Inflammatory macrophage (primary cell): ENCODE measurements at places on chromosomes 7 and 10.

GRCh38 chr10:10128387-10128786 lies 889.3 kb upstream of the CELF2 start:
- peak; percentile 32 for DNase-seq

GRCh38 chr10:33521904-33522303 lies 187.4 kb upstream of the NRP1 start:
- peak; percentile 5 for DNase-seq

- DNase-seq, result no peak
Observed at GRCh38 chr7:35714407-35714806, 19.5 kb upstream of the HERPUD2 start.

DNA sequence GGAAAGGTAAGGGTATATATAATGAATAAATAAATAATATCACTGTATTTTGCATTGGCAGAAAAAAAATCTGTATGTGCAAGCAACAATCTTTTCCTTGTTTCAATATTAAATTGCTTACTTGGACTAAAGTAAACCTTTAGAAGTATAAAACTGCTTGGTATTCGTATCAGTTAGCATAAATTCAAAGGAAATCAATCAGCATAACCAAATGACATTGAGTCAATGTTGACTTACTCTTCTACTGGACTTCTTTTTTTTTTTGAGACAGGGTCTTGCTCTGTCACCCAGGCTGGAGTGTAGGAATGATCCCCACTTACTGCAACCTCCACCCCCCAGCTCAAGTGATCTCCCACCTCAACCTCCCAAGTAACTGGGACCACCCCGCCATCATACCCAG lies 42.3 kb upstream of the KMT2C start:
- DNase-seq, result no peak

GRCh38 chr7:151265351-151265931 lies 16.9 kb upstream of the SMARCD3 start:
- no peak for DNase-seq

DNA sequence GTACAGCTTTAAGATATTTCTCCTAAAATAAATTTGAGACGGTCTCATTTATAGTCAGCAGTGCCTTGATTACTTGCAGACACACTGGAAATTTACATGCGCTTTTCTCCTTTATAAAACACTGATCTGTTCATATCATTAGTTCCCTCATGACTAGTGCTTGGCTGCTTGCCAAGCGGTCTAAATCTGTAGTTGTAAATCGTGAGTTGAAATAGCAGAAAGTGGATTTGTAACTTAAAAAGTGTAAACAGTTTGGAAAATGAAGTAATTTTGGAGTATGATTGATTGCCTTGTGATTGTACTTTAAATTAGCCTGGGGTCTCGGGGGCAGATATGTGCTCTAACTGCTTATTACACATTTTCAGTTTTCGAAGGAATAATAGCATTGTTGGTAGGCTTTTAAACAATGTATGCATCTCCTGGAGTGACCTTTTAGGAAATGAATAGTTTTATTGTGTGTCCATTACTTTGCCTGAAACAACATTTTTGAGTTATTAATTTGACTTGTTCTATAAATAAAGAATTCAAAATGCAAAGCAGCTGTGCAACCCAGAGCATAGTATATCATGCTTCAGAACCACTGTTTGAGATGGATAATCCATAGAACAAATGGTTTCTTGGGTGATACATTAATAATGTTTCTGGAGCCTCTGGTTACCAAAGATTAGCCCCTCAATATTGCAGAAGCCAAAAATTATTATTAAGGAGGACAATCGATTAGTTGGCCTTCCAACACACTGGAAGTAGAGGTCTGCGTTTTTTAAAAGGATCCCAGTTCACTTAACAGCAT lies 73.3 kb downstream of the ARID5B start:
- DNase-seq, result peak; percentile 24

DNA sequence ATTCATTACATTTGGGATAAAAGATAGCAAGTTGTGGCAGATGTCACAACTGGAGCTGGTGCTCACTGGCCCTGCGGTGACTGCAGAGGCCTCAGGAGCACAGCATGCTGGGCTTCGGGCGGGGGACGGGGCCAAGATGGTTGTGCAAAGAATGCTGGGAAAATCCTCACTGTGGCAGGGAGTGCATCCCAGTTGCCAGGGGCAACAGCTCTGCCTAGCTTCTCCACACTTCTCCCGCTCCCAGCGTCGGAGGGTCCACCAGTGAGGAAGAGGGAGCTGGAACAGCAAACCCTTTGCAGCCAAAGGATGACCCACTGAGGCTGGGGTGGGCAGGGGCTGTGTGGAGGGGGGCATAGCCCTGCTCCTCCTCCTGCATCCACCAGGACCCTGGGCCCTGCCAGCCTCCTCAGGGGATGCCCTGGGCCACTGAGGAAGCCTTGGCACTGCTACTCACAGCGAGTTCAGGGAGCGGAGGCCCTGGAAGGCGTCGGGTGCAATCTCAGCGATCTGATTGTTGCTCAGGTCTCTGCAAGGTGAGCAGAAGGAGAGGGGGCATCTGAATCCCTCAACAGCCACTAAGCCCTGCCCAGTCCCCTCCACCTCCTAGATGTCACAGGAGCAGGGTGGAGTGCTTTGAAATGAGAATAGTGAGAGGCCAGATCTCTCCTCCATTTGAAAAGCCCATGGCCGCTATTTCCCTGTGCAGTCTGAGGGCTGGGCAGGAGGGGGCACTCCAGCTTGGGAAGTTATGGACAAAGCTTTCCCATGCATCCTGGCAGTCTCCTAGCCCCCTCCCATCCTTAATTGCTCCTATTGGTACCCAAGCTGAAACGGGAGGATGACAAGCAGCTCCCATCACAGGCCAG lies 126.5 kb downstream of the SLIT1 start:
- DNase-seq, result no peak

GRCh38 chr7:117824592-117824991 lies 48.6 kb downstream of the CTTNBP2 start:
- DNase-seq, result no peak

DNA sequence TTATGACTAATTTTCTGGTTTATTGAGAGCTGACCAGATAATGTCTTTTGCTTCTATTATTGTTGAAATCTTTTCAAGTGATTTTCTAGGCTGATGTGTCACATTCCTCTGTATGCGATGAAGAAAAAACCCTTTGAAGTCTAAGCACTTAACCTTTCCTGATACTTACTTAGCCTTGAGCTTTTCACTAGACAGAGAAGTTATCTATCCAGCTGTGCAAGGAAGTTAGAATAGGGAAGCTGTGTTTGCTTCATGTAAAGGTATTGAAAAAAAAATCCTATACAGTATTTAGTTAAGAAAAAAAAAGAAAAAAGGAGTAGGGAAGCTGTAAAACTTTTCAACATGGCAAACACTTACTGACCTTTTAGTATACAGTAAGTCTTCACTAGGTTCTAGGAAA lies 117.6 kb upstream of the DNAJB12 start:
- peak; percentile 34 for DNase-seq

- DNase-seq, result no peak
Observed at GRCh38 chr7:97025983-97026714, 1.5 kb upstream of the DLX5 start.

GRCh38 chr10:49080965-49081364 lies 34.4 kb downstream of the VSTM4 start:
- DNase-seq, result no peak

DNA sequence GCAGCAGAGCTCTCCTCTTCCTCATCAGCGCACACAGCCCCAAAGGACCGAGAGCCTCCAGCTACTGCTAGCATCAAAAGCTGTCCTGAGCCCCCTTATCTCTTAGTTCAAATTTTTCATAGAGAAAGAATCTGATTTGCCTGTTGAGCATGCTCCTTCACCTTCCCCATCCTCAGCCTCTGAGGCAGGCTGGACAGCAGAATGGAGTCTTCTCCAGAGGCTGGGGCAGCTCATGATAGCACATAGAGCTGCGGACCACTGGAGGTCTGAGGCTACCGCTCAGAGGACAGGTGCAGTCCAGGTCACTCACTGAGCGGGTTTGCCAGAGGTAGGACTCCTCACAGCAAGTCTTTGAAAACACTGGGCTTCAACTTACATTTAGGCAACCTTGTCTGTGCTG lies 72.8 kb upstream of the GRB10 start:
- DNase-seq, result no peak

GRCh38 chr7:71868797-71869196 lies 543.3 kb downstream of the CALN1 start:
- DNase-seq, result peak; percentile 79

DNA sequence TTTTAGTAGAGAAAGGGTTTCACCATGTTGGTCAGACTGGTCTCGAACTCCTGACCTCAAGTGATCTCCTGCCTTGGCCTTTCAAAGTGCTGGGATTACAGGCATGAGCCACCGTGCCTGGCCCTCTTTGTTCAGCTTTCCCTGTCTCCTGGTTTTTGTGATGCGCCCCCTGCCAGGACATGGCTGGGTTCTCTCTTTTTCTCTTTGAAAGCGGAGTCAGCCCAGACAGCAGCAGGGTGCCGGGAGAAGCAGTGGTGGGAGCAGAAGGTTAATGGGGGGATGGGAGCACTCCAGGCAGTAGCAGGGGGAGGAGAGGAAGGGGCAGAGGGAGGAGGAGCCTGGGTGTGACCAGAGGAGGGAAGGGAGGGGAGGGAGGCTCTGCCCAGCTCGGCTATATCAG lies 1.8 kb downstream of the MUC3A start:
- no peak for DNase-seq

- DNase-seq, result peak; percentile 91
Observed at GRCh38 chr10:93462881-93463280, 19.3 kb downstream of the MYOF start.

GRCh38 chr7:5500056-5500776 lies 76.6 kb upstream of the TNRC18 start:
- DNase-seq, result no peak

DNA sequence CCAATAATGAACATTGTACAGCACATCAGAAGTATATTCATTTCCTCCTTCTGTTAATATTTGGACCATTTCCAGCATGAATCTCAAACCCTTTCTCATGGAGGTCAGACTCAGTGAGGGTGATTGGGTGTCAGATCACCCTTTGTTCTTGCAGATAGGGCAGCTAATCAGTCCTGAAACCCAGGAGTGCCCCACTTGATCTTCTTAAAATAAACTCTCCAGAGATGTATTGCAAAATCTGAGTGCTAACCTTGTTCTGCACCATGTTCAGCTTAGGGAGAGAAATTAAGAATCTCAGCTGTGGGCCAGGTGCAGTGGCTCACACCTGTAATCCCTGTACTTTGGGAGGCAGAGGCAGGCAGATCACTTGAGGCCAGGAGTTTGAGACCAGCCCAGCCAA lies 869.4 kb downstream of the TYW1 start:
- no peak for DNase-seq

- DNase-seq, result no peak
Observed at GRCh38 chr7:29322023-29322712, 127.6 kb downstream of the CHN2 start.

- peak; percentile 18 for DNase-seq
Observed at GRCh38 chr7:81674431-81674830, 95.4 kb downstream of the HGF start.

DNA sequence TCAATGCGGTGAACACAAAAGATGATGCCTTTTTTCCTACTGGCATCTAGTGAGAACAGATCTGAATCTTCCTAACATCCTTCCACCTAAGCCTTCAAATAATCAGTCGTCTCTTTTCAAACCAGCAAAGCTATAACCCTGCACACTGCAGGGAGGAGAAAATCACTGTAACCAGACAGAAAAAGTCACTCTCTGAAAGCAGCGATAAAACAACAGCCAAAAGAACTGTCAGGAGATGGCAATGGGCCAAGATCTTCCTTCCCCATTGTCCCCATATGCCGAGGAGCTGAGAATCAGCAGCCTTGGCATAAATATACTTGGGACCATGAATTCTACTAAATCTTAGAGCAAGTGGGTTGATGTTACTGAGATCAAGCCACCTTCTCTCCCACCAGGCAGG lies 13.1 kb downstream of the FZD9 start:
- DNase-seq, result no peak

DNA sequence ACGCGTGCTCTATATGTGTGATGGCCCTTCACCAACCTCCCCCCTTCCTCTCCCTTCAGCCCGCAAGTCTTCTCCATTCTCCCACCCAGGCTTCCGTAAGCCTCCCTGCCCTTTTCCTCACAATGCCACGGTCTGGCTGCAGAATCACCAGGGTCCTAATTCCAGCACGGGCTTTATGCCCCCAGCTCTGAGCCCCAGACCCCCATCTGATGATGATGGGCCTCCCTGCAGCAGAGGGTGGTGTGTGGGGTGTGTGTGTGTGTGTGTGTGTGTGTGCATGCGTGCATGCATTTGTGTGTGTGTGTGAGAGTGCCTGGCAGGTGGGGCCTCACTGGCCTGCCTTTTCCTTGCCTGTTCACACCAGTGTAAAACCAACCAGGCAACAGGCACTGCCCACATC lies 109.9 kb downstream of the OAT start:
- DNase-seq, result no peak

DNA sequence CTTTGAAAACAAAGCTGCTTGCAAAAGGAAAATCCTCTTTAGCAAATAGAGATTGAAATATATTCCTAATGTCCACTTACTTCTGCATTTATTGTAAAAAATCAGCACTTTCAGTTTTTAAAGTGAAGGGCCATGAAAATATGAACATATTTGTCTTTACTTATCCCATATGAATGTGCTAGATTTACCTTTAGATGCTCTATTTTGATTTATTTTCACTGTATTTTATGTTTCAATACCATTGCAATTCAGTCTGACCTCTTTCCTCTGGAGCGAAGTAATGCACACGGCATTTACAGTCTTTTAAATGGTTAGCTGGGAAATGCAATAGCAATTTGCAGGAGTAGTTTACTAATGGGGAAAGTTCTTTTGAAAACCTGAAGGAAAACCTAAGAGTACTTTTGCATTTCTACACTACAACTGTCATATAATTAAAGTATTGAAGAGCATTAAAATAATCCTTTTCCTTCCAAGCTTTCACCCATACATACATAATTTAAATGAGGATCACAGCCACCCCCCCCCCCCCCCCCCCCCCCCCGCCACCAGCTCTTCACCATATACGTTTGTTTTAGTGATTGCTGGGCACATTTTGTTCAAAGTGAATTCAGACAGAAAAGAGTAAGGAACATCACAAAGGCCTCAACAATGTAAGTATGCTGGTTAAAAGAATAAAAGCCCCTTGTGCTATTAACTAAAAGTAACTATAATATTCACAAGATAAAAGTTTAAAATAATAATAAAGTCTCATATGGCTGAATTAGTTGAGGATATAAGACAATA lies 3.5 kb downstream of the SKIDA1 start:
- DNase-seq, result no peak

DNA sequence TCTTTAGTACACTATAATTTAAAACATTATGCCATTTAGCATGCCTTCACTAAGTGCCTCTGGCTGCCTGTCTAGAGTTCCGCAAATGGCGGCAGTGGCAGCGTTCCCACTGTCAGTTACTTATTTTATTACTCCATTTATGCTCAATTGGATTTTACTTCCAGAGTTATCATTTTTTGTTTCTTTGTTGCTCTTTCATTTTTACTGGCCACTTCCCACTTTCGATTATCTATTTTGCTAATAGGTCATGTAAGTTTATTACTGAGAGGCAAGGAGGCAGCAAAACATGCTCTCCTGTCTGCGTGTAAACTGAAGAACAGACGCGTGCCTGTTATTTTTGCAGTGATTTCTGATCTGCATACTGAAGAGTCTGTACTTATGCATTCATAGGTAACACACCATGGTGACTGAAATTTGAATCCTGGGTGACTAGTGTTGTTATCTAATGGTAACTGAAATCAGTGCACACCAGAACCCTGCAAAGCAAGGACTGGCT lies 23.1 kb downstream of the KDM7A start:
- DNase-seq, result no peak
